ENCODE measurements at places on chromosomes 7 and 10.

DNA sequence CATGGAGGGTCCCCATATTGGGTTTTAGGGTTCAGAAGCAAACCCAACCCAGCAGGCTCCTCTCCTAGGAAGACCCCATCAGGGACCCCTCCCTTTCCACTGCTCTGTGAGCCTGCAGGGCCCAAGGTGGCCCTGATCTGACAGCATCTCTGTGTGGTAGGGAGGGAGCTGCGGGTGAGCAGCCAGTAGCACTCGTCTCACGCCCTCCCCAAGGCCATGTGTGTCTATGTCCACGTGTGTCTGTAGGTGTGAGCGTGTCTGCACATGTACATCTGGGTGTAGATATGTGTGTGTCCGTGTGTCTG is 103.5 kb upstream of the FAM20C start:
- DNase-seq, result no peak

DNA sequence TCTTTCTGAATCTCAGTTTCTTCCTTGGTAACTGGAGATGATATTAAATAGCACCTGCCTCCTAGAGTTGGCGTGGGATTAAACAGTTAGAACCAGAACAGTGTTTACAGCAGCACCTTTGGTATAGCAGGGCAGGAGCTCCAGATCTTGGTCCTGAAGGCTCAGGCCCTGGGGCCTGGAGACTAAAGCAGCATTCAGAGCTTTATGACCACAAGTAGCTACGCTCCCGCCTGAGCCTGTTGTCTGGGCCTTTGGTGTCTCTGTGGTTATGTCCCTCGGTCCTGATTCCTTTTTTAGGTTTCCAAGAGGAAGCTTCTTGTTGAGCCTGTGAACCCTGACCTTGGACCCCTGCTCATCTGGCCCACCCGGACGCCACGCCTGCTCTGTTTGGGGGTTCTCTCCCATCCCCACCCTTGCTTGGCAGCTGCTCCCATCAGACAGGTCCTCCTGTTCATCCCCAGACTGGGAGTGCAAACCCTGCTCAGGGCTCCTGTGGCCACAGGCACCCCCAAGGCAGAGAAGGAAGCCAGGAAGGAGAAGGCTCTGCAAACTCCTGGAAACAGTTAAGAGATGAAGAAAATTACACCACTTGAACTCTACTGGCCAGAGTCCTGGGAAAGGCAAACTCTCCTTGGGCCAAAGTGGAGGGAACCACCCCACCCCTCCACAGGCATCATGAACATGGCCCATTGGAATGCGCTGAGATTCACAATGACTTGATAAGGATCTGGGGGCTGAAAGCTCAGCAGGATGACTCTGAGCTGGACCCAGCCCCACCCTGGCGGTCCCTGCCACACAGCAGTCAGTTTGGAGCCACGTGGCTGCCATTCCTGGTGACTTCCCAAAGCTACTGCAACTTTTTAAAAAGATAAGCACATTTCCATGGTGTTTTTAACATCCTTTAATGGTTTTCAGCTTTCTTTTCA is 50.1 kb upstream of the TMEM72 start:
- no peak for DNase-seq

DNA sequence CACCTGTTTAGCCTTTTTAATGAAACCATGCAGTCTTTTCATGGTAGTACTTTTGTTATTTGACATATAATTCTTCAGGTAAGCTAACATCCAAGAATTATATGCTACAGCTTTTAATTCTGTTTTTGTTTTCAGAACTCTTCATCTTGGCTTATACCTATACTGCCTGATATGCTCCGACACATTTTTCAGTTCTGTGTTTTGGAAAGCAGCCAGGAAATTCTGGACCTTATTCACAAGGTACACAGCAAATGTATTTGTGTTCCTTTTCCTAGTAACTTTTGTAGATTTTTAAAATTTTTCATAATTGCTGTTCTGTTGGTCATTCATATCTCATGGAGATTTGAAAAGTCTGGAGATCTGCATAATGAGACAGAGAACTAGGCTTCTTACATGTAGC is 56.7 kb downstream of the BTAF1 start:
- no peak for DNase-seq

DNA sequence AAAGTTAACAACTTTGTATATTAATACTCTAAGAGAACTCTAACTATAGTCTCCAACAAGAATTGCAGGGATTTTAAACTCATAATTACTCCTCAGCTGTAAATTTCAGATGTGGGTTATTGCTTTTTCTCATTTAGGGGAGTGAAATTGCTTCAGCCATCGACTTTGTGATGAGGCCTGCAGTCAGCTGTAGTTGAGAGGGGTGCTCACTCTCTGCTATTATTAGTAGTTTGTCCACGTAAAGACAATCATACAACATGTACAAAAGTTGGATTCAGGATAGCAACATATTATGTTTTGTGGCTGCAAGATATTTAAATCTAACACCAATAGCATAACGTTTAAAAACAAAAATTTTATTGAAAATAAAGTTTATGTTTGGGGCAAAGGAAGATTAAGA is 28.7 kb downstream of the HDAC9 start:
- DNase-seq, result no peak

DNA sequence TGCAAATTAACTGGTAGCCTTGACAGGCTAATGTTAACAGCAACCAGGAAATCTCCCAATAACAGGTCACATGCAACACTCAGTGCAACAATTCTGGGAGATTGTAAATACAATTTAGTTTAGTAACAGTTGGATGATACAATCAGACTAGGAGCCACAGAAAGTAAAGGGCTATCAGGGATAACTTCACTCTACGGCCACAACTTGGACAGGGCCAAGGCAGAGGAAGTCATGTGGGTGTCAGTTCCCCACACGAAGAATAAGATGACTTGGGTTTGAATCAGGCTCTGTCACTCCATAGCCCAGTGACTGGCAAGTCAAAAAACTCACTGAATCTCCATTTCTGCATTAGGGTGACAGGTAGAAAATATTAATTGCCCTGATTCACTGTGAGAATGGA is 217.3 kb upstream of the CCDC6 start:
- no peak for DNase-seq

DNA sequence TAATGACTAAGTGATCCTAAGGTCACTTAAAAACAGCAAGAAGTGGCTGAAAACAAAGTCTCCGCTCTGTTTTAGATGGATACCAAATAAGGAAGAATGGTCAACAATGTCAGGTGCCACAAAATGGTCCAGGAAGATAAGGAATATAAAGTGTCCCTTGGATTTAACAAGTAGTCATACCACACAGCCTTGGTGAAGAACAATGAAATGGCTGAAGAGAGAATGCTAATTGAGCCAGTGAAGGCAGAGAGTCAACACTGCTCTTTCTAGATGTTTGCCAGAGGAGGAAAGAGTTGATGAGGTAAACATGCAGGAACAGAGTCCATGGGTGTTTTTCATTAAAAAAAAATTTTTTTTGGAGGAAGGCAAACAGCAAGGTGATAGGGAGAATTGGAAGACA is 2.1 kb upstream of the CASD1 start:
- DNase-seq, result no peak

GRCh38 chr10:102280397-102281101 is 35.2 kb downstream of the GBF1 start:
- no peak for DNase-seq

Data from activated CD4-positive, alpha-beta T cell treated with anti-CD3 and anti-CD28 coated beads for 36 hours (primary cell).